ENCODE measurements at places on chromosomes 2 and 18.

DNA sequence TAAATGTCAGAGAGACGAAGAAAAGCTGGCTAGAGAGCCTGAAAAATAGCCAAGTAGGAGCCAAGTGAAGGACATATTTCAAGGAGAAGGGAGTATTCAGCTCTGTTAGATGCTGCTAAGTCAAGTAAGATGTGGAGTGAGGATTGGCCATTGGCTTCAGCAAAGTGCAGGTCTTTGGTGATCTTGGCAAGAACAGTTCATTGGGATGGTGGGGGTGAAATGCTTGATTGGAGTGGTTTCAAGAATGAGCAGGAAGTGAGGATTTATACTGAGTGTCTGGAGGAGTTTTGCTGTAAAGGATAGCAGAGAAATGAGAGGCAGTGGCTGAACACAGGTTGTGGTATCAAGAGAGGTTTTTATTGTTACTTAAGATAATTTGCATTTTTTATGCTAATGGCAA, 139.7 kb downstream of the PRPF40A start:
- no peak for DNase-seq

GRCh38 chr2:207066791-207067460, 98.8 kb downstream of the KLF7 start:
- no peak for DNase-seq

- DNase-seq, result no peak
Measured at GRCh38 chr18:40962784-40963183, 992.2 kb upstream of the PIK3C3 start.

- DNase-seq, result no peak
Measured at GRCh38 chr18:68441241-68441640, 273.7 kb downstream of the TMX3 start.

- DNase-seq, result peak; percentile 38
Measured at GRCh38 chr18:35478520-35479435, 19.0 kb downstream of the INO80C start.

DNA sequence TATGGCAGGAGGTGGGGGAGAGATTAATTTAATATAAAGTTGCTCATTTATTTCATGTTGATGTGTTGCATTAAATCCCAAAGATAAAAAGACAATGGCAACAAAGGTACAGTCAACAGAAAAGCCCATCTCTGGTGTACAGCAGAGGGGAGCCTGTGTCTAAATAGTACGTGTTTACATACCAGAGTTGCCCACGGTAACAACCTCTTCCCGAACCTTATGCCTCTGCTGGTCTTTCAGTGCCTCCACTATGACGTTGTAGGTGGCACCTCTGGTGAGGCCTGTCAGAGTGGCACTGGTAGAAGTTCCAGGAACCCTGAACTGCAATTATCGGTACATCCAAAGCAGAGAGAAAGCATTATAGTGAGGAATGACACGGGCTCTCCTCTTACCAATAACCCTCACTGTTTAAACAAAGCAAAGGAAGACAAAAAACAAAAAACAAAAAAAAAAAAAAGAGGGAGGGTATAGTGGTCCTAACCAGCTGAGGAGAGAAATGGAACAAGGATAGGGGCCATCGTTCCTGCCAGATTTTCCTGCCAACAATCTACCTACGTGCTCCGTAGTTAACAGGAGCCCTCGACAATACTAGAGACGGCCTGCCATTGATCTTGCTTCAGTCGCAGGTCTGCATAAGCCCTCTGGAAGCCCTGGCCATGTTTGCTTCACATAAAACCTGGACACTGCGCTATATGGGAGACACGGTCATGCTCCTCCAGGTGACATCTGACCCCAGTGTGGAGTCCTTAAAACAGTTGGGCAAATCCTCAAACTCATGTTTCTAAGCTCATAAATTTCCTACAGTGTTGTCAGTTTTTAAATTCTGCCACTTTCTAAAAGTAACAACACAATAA, 58.5 kb downstream of the ATIC start:
- DNase-seq, result no peak

- DNase-seq, result no peak
Measured at GRCh38 chr2:2306878-2307277, 24.2 kb downstream of the MYT1L start.

GRCh38 chr18:76496194-76496890, 1.3 kb upstream of the ZNF516 start:
- peak; percentile 58 for DNase-seq

- no peak for DNase-seq
Measured at GRCh38 chr2:64656379-64656778, 2.7 kb upstream of the SERTAD2 start.

DNA sequence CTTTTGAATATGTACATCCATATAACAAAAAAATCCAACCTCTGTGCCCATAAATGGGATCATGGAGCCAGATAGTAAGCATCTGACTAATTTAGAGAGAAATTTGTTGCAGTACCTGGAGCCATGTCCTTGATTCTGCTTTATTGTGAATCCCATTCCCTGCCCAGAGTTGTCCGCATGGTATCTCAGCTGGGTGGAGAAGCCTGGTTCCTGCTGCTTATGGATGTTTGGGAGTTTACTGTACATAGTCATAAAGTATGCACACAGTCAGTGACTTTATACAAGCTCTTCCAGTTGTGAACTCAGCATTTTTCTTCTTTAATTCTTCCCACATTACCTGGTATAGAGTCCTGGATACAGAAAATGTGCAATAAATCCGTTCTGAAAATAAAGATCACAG, 346.0 kb downstream of the FIGN start:
- DNase-seq, result no peak

DNA sequence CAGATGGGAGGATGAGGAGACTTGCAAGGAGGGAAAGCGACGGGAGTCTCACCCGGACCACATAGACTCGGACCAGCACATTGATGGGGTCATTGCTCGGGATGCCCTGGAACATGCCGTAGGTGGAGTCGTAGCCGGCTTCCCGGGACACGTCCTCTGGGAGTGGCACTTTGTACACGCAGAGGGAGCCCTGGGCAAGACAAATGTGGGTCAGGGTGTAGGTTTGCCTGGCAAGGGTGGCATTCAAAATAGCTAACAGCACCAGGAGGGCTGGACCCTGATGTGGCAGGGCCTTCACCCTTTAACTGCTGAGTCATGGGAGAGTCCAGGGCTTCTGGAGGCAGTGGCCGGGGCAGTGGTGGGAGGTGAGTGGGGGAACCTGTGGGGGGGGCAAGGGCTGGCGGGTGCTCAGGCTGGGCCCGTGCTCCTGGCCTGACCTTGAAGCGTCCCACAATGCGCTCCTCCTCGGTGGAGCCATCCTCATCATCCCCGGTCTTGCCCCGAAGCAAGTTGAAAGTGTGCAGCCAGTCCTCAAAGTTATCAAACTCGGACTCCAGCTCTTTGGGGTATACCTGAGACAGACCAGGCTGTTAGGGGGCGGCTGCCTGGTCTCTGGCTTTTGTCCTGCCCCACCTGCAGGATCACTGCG, 11.1 kb downstream of the OTOF start:
- DNase-seq, result no peak

- no peak for DNase-seq
Measured at GRCh38 chr2:222468346-222468745, 44.0 kb downstream of the SGPP2 start.

GRCh38 chr2:12675352-12675795, 41.4 kb upstream of the TRIB2 start:
- DNase-seq, result no peak

DNA sequence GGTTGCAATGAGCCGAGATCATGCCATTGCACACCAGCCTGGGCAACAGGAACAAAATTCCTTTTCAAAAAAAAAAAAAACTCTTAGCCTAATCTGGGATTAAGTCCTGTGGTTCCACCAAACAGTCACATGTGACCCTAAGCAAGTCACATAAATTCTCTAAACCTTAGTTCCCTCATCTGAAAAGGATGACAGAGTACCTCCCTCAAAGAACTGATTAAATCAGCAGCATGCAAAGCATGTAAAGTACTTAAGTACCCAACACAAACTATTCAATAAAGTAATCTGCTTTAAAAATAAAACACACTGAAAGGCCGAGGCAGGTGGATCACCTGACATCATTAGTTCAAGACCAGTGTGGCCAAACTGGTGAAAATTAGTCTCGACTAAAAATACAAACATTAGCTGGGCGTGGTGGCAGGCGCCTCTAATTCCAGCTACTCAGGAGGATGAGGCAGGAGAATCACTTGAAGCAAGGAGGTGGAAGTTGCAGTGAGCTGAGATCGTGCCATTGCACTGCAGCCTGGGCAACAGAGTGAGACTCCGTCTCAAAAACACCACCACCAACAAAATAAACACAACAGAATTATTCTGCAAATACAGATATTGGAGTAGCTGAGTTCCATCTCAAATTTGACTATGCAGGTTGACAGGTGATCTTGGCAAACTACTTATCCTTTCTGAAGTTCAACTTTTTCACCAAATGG, 7.0 kb downstream of the USP34 start:
- DNase-seq, result no peak

- no peak for DNase-seq
Measured at GRCh38 chr2:71858071-71858470, 289.6 kb downstream of the CYP26B1 start.

GRCh38 chr2:47270421-47270820, 115.3 kb upstream of the STPG4 start:
- no peak for DNase-seq

DNA sequence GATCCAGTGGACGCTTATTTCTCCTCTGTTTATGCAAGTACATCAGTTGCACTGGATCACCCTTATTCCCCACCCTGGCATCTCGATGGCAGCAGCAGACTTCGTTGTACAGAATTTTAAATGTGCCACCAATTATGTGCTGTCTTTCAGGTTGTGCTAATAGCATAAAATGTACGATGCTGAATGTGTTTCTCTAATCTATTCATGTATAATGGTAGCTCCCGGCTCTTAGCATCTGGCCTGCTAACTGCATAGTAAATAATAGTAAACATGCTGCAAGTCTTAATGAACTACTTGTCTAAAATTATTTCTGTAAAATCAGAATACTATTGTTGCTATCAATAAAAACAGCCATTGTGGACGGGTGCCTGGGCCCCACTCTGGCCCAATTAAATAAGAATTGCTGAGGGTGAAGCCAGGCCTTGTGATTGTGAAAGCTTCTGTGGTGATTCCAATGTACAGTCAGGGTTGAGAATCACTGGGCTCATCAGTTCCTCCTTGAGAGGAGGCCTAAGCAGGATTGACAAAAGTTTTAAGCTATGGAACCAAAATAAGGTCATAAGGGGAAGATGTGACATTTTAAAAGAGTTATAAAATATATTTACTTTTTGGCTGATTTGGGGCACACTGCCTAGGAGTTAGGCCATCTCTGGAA, 14.4 kb upstream of the MYO3B start:
- DNase-seq, result no peak

DNA sequence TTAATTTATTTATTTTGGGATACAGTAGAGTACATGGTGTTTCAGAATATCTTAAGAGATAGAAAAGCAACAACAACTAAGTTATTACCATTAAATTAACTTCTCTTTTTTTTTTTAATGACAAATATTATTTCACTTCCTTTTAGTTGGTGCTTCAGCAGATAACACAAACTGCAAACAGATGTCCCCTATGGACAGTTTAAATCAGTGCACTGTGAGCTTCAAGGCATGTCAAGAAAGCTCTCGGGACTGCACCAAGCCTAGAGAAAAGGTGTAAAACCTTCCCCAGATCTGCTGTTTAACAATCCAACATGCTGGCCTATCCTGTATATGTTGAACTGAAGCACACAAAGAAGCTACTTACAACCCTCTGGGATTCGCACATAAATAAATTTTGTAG, 122.7 kb downstream of the TCF4 start:
- DNase-seq, result no peak

- no peak for DNase-seq
Measured at GRCh38 chr2:171247741-171248662, 87.3 kb upstream of the TLK1 start.

- no peak for DNase-seq
Measured at GRCh38 chr18:27428120-27428519, 243.0 kb upstream of the CHST9 start.

- no peak for DNase-seq
Measured at GRCh38 chr2:234695981-234696380, 199.1 kb upstream of the ARL4C start.

DNA sequence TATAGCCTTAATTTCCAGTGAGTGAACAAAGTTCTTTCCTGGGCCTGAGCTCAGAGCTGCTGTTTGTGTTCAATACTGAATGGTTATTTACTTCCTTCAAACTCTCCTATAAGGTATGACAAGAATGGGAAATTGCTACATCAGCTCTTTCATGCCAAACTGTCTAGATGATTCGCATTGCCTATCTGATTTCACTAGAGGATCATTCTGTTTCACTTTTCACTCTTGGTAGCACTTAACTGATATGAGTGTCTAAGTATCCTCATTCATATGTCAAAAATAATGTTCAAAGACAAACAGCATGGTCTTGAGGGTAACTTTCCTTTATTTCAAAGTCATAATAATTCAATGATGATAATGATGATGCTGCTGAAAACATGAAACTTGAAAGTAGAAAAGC, 32.9 kb upstream of the SCG2 start:
- DNase-seq, result no peak

DNA sequence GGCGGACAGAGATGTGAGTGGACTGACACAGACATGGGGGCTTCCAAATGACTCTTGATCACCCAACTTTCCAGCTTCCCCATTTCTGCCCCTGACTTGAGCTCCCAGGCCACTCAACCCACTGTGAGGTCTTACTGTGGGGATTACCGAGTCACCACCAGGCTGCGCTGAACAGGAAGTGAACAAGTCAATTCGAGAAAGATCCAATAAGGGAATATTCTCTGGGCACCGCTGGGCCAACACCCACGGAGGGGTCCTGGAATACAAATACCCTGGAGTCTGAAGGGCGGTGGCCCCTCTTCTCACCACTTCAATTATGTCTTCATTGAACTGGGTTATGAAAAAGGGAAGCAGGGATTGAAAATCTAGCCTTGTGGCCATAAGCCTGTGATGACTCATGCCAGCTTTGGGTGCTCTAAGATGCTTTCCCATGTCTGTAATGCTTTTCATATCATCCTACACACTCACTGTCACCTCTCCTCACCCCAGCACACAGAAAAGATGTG, 37.7 kb downstream of the BCL11A start:
- no peak for DNase-seq

DNA sequence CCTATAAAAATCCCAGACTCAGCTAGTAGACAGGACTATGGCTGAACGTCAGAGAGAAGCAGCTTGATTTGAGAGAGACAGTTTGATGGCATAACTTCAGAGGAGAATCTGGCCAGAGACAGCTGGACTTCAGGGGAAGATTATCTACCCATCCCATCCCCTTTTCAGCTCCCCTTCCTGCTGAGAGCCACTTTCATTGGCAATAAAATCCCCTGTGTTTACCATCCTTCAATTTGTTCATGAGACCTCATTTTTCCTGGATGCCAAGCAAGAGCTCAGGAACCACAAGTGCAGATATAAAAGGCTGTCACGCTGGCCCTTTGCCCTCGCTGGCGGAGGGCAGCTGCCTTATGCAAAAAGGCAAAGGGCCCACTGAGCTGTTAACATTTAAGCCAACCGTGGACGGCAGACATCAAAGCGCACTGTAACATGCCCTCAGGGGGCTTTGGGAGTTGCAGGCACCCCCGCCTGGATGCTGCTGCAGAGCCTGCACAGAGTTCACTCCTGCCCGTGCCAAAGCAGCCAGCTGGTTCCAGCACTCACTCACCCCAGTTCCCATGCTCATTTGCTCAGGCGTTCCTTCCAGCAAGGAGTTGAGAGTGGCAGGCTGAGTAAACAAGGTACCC, 164.3 kb upstream of the PGAP1 start:
- DNase-seq, result no peak
